ENCODE measurements at places on chromosomes 5 and 9.

DNA sequence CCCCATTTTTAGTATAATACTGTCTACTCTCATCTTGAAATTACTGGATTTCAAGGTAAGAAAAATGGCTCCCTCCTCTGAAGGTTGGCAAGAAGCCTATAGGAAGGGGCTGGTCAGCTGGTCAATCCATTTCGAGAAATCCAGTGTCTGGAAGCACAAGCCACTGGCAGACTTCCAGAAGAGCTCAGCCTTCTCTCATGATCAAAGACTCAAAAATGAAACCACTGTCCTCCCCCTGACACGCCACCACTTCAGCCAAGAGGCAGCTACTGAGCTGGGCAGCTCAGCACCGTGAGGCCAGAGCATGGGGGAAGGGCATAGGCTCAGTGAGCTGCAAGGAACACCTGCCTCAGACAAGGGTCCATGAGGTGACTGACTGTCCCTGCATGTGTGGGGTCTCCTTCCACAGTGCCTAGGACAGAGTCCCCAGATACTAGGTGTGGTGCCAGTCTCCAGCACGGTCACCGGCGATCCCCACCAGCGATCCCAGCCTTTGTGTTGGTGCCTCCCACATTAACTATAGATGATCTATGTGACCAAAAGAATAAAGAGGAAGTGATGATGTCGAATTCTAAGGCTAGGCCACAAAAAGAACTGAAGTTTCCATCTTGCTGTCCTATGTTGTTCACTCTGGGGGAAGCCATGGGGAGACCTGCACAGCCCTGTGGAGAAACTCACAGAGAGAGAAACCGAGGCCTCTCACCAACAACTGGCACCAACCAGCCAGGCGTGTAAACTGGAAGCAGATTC lies 100.1 kb upstream of the LRRTM2 start:
- DNase-seq: no peak

- DNase-seq: peak; percentile 63
These were observed 7.9 kb upstream of the ZFP62 start for GRCh38 chr5:180868960-180869359.

- DNase-seq: peak; percentile 82
These were observed 18.7 kb upstream of the RNF130 start for GRCh38 chr5:180090098-180090768.

- DNase-seq: peak; percentile 53
These were observed at the start of gene RASGRF2 for GRCh38 chr5:80959768-80960442. TSS of gene RASGRF2 (plus strand) at chr5:80960363. CDS start at chr5:80960739, 376 bp downstream.

DNA sequence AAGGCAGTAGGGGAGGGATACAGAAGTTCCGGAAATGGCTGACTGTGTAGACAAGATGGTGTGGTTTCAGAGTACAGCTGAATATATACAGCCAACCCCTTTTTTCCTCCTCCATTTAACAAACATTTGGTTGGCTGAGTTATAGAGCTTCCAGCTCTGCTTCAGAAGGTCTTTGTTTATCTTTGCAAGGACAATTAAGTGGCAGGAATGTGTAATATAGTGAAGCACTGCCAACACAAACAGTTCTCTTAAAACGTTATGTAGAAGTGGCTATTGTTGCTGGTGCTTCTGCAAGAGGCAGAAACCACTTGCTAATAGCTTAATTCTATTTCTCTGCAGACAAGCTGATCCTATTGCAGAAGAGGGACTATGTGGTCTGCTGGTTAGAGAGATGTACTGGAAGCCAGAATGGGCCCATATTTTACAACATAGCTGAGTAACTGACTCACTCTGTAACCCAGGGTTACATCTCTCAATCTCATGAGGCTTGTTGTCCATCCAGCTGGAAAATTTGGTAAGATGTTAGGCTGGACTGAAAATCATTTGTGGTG lies 62.7 kb upstream of the OSMR start:
- no peak for DNase-seq

DNA sequence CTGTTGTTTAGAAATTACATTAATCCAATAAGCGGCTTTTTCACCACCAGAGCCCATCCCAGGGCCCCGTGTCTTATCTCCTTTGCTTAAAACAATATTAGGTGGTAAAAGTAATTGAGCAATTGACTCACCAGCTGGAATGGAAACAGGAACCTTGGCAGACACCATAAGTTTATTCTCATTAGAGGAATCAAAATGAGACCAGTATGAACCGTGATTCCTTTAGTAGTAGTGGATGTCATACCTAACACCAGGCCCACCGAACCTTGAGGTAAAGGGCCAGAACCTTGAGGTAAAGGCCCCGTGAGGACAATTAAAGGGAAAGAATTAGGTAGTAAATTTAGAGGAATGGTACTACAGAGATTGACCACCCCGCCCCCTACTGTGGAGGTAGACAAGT lies 16.5 kb downstream of the HSDL2 start:
- no peak for DNase-seq

GRCh38 chr5:154355129-154355611 lies 90.6 kb upstream of the SAP30L start:
- no peak for DNase-seq

DNA sequence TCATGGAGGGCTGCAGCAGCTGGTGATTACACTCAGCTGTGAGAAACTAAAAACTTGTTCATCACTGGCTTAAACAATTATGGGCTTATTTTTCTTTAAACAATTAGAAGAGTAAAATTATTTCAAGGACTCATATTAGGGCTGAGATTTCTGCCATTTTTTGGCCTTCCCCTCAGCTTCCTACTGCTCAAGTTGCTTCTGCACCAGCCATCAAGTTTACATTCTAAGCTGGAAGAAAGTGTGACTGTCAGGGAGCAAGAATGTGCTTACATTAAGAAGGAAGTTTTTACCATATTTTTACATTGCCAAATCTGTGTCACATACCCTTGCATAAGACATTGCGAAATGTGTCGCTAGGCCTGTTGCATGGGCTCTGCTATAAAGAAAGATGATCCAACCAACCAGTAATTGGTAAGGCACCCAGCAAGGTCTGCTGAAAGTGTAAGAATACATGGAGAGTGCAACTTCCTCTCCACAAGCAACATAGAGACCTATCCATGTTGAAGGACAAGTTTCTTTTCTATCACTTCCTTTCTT lies 260.3 kb upstream of the CDH10 start:
- DNase-seq: no peak

GRCh38 chr5:37847978-37848425 lies 8.2 kb upstream of the GDNF start:
- DNase-seq: no peak

GRCh38 chr5:100306000-100306399 lies 229.2 kb upstream of the FAM174A start:
- no peak for DNase-seq

- no peak for DNase-seq
These were observed 990.4 kb downstream of the EFNA5 start for GRCh38 chr5:106680330-106680729.

Measured in CD4-positive, alpha-beta T cell treated with Interleukin-10 for 1 hour (primary cell).